Endothelial cell (in vitro differentiated cells): ENCODE measurements at places on chromosomes 4 and X. TPM values are rescaled to one million over a fixed set of nuclear protein-coding genes. Genes with fewer than 3 reads are reported as not detected.

The CT45A1 gene
- not detected for total RNA-seq

The FAM236B gene
- total RNA-seq, result not detected

GRCh38 chr4:85127653-85128052 is 161.2 kb upstream of the WDFY3 start:
- peaks cover 14% of the 10 kb centered on the region for H3K4me1 ChIP-seq
- no peak overlapping the region for H3K4me3 ChIP-seq
- peak; percentile 38 for DNase-seq
- peaks cover 5% of the 10 kb centered on the region for H3K27me3 ChIP-seq

DNA sequence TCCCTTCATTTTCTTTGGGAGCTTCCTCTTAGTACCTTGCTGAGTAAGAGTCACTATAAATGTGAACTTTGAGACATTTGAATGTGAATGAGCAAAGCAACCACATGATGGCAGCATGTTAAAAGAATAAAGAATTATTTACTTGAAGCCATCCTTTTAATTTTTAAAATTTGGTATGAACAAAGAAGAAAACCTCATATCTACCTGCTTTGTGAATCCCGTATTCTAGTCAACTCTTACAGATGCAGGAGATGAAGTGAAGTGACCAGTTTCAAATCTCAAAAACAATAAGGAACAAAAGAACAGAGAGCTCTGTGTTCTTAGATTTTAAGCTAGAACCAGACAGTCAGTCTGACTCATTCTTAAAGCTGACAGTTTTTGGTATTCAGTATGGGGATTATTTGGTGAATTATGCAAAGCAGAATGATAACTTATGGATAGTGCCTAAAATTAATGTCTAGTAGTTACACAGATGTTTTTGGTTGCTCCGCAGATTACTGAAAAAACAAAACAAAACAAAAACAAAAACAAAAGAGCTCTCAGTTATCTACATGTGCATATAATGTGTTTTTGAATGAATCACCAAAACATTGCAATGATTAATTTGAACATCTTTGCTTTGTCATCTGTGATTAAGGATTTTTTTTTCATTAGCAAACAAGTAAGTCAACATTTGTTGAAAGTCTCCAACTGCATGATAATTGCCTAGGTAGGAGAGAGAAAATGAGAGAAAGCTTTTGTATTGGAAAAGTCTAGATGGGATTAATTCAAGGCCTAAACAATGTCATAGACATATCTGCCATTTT is 48.2 kb upstream of the H2AZ1 start:
- H3K27ac ChIP-seq, result no peak overlapping the region
- DNase-seq, result no peak
- no peak overlapping the region for H3K4me3 ChIP-seq
- no peaks in the 10 kb centered on the region for H3K36me3 ChIP-seq
- H3K27me3 ChIP-seq, result no peaks in the 10 kb centered on the region

DNA sequence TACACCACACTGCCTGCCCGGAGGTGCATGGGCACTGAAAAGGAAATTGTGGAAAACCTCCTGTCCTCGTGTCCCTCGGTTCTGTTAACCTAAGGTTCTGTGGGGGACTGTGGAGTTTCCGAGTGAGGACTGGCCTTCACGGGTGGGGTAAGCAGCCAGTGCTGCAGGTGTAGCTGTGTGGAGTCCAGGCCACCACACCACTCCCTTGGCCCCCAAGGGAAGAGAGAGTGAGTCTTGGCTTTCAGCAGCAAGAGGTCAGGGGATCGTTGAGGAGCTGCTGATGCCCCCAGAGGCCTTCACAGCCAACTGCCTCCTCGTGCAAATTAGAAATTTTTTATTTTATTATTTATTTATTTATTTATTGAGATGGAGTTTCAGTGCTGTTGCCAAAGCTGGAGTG is 20.4 kb downstream of the BEND4 start:
- H3K4me3 ChIP-seq, result no peak overlapping the region
- H3K36me3 ChIP-seq, result peaks cover 6% of the 10 kb centered on the region
- no peaks in the 10 kb centered on the region for H3K27me3 ChIP-seq
- DNase-seq, result no peak
- peaks cover 14% of the 10 kb centered on the region for H3K4me1 ChIP-seq

- no peak overlapping the region for H3K4me3 ChIP-seq
- peaks cover 5% of the 10 kb centered on the region for H3K27me3 ChIP-seq
- H3K36me3 ChIP-seq, result peaks cover 10% of the 10 kb centered on the region
- no peak overlapping the region for H3K27ac ChIP-seq
Observed at GRCh38 chr4:94447754-94448411, 3.9 kb upstream of the PDLIM5 start.

DNA sequence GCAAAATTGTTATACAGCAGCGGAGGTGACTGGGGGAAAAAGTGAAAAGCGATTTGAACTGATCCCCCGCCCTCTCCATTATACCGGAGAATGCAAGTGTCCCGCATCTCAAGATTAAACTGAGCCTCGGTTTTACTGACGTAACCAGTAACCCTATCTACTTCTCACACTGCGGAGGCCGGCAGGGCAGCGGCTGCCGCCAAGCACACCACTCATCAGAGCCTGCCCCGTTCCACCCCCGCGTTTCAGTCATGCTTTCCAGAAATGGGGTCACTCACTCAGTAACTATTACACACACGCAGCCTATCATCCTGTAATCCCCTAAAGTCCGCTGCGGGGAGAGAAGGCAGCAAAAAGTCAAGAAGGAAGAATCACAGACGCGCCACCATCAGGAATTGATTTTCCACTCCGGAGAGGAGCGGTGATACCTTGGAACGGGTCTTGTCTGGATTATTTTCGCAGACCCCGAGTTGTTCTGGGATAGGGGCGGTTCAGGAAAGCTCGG is 1.4 kb downstream of the RPS6KA3 start:
- no peaks in the 10 kb centered on the region for H3K36me3 ChIP-seq
- H3K27ac ChIP-seq, result peak overlapping the region; percentile 86
- H3K4me1 ChIP-seq, result peaks cover 11% of the 10 kb centered on the region
- peak; percentile 16 for DNase-seq
- H3K4me3 ChIP-seq, result peak overlapping the region; percentile 98
- H3K27me3 ChIP-seq, result peaks cover 8% of the 10 kb centered on the region

DNA sequence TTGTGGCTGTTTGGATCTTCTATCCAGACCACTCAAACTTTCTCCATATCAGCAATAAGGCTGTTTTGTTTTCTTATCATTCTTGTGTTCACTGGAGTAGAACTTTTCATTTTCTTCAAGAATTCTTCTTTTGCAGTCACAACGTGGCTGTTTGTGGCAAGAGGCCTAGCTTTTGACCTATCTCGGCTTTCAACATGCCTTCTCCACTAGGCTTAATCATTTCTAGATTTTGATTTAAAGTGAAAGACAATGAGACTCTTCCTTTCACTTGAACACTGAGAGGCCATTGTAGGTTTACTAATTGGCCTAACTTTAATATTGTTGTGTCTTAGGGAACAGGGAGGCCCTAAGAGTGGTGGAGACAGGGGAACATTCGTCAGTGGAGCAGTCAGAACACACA is 19.1 kb downstream of the FGF2 start:
- no peak for DNase-seq
- peak overlapping the region; percentile 65 for H3K27ac ChIP-seq
- no peak overlapping the region for H3K4me3 ChIP-seq
- H3K27me3 ChIP-seq, result peaks cover 6% of the 10 kb centered on the region
- peaks cover 26% of the 10 kb centered on the region for H3K36me3 ChIP-seq

DNA sequence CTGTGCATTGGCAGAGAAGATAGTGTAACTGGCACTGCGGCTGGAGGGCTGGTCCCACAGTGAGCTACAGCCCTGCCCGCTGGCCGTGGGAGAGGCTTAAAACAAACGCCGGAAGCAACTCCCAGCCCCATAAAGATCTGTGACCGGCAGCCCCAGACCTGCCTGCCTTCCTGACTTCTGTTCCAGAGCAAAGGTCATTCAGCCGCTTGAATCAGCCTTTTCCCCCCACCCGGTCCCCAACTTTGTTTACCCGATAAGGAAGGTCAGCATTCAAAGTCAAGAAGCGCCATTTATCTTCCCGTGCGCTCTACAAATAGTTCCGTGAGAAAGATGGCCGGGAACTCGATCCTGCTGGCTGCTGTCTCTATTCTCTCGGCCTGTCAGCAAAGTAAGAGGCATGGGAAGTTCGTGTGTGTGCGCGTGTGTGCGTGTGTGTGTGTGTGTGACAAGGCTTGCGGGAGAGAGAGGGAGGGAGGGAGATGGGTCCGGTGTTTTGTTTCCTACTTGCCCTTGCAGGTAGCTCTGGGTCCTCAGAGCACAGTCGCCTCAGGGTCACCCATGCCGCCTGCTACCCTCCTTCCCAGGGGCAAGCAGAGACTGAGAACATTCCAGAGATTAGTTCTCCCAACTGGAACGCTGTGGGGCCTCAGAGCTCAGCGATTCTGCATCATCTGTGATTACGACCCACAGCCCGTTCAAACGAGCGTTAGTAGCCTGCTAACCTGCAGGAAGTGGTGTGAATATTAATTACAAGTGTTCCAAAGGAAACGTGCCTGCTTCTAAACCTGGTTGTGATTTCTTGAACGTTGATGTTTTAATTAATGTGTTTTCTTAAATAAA is at the start of gene MGST2:
TSS of gene MGST2 (plus strand) at position 130 of the 840 bp plus-strand sequence. CDS start at position 331, 201 bp downstream.
- DNase-seq, result peak; percentile 70
- H3K4me3 ChIP-seq, result peak within 1 kb of the TSS; percentile 99
- peaks cover 10% of the 10 kb centered on the region for H3K27me3 ChIP-seq
- peak within 1 kb of the TSS; percentile 100 for H3K27ac ChIP-seq
